ENCODE measurements at places on chromosomes 3 and 15. TPM values are rescaled to one million over a fixed set of nuclear protein-coding genes. Genes with fewer than 3 reads are reported as not detected.

DNA sequence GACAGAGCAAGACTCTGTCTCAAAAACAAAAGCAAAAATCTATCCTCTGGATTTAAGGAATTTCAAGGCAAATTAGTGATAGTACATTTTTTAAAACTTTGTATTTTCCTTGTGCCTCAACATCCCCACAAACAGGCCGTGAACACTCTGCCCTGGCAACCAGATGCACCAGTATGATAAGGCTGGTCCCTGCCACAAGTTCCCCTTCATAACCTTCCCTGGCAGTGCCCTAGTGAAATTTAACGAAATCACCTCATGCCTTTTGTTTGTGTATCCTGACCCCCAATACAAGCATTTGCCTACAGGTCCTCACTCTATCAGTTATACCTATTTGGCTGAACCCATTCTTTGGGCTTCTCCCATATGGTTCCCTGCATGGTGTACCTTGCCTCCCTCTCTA lies 107.4 kb upstream of the FLNB start:
- no peak for DNase-seq

DNA sequence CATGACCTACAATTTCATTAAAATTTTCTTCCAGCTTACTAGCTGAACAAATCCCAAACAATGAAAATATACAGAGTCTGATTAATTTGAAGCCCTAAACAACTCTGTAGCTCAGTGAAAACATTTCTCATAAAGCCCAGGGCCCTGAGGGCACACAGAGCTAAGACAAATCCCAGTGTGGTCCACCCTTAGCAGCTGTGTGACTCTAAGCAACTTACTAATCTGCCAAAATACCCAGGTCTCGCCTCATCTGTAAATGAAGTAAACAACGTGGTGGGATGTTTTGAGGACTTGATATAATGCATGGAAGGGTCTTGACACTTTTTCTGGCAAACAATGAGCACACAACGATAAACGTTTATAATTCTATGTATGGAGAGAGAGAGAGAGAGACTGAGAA lies 158.4 kb downstream of the FHIT start:
- DNase-seq: no peak

DNA sequence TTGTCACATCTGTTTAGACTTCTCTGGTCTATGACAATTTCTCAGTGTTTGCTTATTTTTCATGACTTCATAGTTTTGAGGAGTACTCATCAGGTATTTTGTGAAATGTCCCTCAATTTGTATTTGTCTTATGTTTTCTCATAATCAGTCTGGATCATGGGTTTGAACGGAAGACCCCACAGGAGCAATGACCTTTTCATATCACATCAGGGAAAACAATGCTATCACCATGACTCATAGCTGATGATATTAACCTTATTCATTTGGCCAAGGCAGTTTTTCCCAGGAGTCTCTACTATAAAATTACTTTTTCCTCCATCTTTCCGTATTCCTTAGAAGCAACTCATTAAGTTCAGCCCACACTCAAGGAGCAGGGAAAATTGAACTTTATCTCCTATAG lies 32.7 kb downstream of the AADACL2 start:
- DNase-seq: peak; percentile 41

GRCh38 chr15:77603611-77604336 lies 28.9 kb downstream of the LINGO1 start:
- no peak for DNase-seq

- no peak for DNase-seq
Measured at GRCh38 chr3:144687862-144688261, 716.2 kb downstream of the DIPK2A start.

- DNase-seq: no peak
Measured at GRCh38 chr15:52161406-52161966, 29.7 kb downstream of the GNB5 start.

DNA sequence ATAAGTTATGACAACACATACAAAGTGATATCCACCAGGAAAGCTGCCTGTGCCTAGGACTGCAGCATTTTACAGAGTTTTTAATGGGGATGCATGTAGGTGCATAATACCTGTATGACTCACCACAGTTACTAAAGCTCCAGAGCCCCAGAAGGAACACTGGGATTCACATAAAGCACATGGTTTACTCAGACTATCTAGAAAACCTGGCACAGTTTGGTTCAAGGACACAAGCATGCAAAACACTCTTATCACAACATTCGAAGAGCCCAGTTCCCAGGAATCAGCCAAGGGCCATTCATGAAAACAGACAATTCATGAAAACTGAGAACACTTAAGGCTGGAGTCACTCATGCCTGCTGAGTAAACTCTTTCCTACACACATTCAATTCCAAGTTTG lies 261.0 kb downstream of the PYDC2 start:
- DNase-seq: peak; percentile 64

GRCh38 chr15:92394309-92395097 lies 822 bp downstream of the ST8SIA2 start:
- DNase-seq: no peak

DNA sequence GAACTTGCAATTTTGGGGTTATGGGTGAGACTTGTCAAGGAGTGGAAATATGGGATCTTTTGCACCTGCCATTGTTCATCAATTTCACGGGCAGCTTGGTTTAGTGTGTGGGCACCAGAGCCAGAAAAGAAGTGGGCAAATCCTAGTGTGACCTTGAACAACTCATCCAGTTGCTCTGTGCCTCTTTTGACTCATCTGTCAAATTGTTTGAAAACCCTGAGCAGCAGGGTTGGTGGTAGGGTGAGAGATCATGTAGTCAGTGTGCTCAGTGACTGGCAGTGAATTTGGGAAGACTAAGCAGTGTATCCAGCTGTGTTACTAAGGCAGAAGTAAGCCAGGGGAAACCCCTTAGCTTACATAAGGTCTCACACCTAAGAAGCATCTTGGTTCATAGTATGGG lies 293.0 kb upstream of the TRIM42 start:
- no peak for DNase-seq

- DNase-seq: no peak
Measured at GRCh38 chr3:100044369-100044768, 69.9 kb downstream of the FILIP1L start.

Gene CCNB2
- total RNA-seq: 25.7 TPM

Gene SERPINI1
- 2.6 TPM for total RNA-seq

Gene IL17RD
- 1.2 TPM for total RNA-seq

Gene HTR3E
- not detected for total RNA-seq

Gene MSL2
- 24.6 TPM for total RNA-seq

Gene PIK3R4
- 13.9 TPM for total RNA-seq

Gene ATP8B4
- not detected for total RNA-seq

Gene MED12L
- 0.47 TPM for total RNA-seq

Gene MAP1A
- 0.09 TPM for total RNA-seq
